ENCODE measurements at places on chromosomes 1 and 21.
A peak's percentile ranks its signal among the peaks of the same experiment; 100 is the strongest.

DNA sequence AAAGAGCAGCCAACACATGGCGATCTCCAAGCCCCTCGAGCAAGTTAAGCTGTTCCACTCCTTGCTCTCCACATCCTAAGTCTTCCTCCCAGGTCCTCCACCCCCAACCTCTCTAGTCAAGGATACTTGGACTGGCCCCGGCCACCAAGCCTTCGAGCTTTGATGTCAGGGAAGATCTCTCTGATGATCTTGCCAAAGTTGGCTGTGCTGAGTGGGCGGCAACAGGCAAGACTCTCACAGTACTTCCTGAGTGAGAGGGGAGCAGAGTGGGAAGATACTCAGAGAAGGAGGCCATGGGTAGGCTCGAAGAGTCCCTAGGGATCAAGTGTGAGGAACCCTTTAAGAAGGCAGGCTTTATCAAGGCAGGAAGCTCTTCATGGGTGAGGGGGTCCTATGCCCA is 2.8 kb downstream of the RFX5 start:
- DNase-seq = no peak

GRCh38 chr1:107941531-107941930 is 23.4 kb downstream of the VAV3 start:
- DNase-seq = no peak

GRCh38 chr1:185969524-185969991 is 235.4 kb downstream of the HMCN1 start:
- no peak for DNase-seq

DNA sequence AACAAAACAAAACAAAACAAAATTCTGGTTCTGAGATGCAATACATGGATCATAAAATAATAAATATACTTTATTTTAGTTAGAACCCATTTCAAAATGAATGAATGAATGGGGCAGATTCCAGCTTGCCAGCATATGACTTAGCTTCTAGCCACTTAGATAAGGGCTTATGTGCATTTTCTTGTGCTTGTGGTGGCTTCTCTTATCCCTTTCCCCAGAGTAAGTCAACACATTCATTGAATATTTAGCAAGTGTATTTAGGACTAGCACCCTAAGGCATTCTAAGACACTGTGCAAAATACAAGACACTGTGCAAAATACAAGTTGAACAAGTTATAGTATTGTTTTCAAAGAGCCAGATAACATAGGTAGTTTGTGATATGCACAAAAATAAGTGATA is 4.7 kb downstream of the ADIPOR1 start:
- DNase-seq = no peak

- DNase-seq = no peak
Measured at GRCh38 chr1:18109058-18109755, 1.6 kb downstream of the IGSF21 start.

- DNase-seq = no peak
Measured at GRCh38 chr1:244336232-244336899, 115.3 kb downstream of the ADSS2 start.

DNA sequence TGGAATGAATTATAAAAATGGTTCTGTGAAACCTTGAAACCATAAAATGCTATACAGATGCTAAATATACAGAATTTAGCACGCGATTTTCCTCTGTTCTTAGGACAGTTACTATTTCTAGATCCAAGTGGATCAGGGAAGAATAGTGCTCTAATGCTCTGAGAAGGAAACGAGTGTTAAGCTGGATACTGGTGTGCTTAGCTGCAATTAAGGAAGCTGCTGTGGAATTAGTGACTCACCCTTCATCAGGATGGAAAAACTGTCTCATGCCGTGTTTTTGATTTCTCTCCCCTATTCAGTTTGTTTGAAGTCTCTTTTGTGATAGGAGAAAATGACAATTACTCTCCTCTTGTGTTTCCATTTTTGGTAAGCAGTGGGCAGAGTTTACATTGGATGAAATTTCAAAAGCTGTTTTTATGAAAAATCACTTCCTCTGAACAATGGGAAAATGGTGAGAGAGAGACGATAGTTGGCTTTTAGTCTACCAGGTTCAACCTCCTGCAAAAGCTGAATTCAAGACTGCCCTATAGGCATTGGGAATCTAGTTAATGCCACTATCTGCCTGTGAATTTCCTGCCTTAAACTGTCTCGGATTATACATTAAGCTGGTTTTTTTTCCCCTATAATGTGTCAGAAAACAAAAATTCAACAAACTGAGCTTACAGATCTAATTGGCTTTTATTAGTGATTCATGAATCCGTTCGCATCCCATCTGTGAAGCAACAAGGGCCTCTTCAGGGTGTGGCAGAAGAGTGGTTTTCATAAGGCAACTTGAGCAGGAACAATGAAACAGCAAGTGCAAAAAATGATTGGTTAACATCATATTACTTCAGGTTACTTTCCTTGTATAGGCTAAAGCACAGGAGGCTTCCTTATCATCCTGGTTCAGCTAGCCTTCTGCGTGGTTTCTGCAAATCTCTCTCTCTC is 179.8 kb downstream of the ST6GALNAC3 start:
- DNase-seq = no peak

DNA sequence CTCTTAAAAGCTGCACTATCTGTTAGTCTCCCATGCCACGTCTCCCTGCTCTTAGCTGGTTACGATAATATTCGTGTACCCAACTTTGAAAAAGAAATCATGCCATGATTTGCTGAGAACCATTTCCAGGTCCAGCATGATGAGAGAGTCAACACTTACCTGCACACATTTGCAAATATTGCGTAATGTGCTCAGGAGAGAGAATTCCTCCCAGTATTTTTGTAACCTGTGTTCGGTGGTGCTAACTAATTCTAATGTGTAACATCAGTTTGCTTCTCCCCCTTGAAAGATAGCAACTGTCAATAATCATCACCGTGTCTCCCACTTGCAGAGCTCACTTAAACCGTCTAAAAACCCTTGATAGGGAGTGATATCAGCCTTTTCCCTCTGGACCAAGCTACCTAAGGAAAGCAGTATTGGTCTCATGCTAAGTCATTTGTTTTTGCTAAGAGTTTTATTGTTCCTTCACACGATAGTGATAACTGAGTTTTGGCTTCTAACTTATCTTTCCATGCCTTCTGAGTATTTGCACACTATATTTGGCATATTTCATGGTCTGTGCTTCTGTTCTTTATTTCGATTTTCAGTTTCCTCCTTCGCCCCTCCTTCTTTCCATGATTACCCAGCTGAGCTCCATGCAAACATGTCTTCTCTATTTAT is 61.1 kb upstream of the IRF2BP2 start:
- no peak for DNase-seq

- DNase-seq = no peak
Measured at GRCh38 chr1:111826278-111826677, 70.6 kb downstream of the DDX20 start.

DNA sequence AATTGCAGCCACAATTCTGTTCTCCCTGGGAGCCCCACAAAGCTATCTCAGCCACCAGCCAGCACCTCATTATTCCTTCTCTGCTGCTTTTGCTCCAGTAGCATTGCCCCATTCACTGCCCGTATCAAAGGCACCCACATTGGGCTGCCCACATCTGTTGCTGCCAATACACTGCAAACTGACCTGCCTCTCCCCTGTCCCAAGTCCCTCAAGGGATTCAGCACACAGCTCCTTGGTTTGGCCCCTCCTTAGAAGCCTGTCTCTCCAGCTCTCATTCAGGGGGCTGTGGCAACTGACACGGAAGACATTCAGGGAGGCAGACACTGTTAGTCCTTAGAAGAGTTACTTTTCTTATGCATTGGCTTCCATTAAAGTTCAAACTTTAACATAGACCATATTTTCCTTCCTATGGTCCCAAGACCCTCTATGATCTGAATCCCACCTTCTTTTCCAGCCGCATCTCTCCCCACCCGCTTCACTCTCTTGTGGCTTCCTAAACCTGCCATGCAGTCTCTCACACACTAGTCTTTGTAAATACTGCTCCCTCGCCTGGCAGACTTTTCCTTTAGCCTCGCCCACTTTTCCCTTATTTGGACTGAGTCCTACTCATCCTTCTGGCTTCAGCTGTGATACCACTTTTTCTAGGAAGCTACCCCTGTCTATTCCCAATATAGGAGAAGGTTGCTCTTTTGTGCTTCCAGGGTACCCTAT is 19.3 kb upstream of the KLHDC8A start:
- peak; percentile 73 for DNase-seq

GRCh38 chr1:171509191-171509590 is 23.9 kb downstream of the PRRC2C start:
- DNase-seq = no peak

GRCh38 chr1:182191381-182192115 is 130.0 kb upstream of the ZNF648 start:
- no peak for DNase-seq

GRCh38 chr1:89310505-89310904 is 37.8 kb upstream of the GBP5 start:
- DNase-seq = no peak
